Lung microvascular endothelial cell (primary cell): ENCODE measurements at places on chromosomes 5 and 9.

GRCh38 chr5:16709691-16710433 lies 93.1 kb upstream of the RETREG1 start:
- DNase-seq: no peak

GRCh38 chr9:18683312-18683711 lies 209.4 kb downstream of the ADAMTSL1 start:
- DNase-seq: no peak

GRCh38 chr9:89817151-89817950 lies 212.5 kb downstream of the GADD45G start:
- DNase-seq: no peak

DNA sequence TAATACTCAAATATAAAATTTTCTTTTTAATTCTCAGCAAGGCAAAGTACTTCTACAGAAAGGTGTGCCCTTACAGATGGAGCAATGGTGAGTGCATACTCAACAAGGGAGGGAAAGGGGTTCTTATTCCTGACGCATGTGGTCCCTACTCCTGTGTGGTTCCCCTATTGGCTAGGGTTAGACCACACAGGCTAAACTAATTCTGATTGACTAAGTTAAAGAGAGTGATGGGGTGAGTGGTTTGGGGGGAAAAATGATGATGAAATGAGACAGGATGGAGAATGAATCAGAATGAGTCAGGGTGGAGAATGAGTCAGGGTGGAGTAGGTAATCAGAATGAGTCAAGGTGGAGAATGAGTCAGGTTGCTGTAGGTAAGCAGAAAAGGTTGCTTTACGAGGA lies 22.9 kb upstream of the HMGCS1 start:
- DNase-seq: no peak

DNA sequence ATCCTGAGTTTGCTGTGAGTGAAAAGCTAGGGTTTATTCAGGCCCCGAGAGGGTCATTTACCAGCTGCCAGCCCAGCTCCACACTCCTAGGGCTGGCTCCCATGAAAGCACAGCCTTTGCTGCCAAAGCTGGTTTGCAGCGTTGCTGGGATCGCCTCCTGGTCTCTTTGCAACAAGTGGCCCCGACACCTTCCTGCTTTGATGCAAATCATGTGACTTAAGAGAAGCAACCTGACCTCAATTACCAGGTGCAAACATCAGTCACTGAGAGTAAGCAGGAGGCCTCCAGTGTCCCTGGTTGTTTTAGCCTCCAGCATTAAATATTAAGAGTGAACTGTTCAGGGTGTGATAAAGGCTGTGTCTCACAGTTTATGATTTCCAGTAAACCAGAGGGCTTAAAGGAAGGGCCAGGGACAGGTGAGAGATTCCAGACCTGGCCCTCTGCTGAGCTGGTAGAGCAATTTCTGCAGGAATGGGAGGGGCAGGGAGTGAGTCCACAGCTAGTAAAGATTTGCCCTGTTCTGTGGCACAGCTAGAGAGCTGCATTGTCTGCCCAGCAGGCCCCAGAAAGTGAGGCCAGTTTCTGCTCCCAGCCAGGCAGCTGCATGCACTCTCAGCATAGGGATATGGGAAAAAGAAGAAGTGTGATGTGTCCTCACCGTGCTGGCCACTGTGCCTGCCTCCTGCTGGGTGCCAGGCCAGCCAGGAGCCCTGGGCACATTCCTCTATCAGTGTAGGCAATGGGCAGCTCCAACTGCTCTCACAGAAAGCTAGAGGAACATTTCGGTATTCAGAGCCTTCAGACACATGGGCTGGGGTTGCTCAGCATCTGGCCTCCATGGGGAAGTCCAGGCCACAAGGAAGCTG lies 58.0 kb downstream of the SLC22A5 start:
- no peak for DNase-seq

DNA sequence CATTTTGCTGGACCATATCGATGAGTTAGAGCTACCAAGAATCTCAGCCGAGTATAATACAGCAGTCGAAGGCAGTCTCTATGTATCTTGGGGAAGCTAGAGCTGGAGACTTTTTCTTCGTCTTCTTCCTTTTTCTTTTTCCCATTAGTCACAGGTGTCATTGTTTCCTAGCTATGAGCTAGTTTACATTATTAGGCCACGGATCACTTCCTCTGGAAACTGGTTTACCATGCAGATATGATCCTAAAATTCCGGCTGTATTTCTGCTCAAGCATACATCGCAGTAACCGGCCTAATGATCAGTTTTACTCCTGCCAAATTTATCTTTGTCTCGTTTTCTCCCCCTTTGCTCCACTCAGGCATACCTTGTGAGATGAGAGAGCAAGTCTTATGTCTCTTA lies 312.8 kb downstream of the ARHGAP26 start:
- DNase-seq: peak; percentile 37

- DNase-seq: no peak
These were observed 1057.3 kb downstream of the TLE1 start for GRCh38 chr9:80632041-80632440.

DNA sequence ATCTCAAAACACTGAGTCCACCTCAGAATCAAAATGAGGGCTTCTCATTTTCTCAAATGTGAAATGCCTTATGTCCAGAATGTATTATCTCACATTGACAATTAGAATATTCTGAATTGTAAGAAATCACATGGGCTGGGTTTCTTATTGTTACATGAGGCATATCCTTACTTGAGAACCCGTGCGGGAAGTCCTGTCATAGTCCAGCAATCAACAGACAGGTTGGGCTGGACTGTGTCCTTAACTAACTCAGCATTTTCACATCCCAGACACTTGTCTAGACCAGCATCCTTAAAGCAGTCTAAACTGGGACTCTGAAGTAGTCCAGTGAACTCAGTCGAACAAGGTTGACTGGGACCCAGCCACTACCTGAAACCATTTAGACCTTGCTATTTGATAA lies 267.6 kb downstream of the CETN3 start:
- no peak for DNase-seq

DNA sequence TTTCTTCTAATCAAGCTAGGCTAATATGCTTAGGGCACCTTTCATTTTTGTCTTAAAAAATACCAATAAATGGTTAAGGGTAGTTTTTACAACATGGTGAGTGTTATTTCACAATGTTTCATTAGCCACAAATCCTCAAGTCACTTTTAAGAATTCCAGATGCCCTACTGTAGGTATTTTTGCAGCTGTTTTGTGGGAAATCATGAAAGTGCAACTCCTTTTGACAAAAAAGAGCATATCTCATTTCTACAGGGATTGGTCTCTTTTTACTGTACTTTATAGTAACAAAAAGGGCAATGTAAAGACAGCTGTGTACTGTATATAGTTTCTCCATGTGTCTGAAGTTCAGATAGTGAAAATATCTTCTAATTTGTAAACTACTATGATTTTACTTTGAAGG lies 28.3 kb upstream of the GAS1 start:
- DNase-seq: no peak

GRCh38 chr5:6737043-6737941 lies 24.1 kb downstream of the TENT4A start:
- DNase-seq: no peak

DNA sequence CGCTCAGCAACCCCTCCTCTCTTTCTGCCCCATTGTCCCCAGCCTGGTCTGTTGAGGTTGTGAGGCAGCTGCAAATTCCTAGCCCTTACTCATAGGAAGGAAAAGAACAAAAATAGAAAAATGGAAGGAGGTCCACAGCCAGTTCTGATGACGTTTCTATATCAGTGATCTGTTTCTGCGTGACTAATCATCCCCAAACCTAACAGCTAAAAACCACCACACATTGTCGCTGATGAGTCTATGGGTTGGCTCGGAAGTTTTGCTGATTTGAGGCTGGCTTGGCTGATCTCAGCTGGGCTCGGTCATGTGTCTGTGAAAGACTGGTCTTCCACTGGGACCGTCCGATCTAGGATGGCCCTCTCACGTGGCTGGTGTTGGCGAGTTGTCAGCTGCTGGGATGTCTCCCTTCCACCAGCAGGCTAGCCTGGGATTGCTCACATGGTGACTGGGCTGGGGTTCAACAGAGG lies 200.6 kb upstream of the ZNF618 start:
- peak; percentile 99 for DNase-seq

- no peak for DNase-seq
These were observed 78.7 kb downstream of the HAPLN1 start for GRCh38 chr5:83641946-83642345.

- no peak for DNase-seq
These were observed 103.8 kb upstream of the ERCC6L2 start for GRCh38 chr9:95771556-95772246.

DNA sequence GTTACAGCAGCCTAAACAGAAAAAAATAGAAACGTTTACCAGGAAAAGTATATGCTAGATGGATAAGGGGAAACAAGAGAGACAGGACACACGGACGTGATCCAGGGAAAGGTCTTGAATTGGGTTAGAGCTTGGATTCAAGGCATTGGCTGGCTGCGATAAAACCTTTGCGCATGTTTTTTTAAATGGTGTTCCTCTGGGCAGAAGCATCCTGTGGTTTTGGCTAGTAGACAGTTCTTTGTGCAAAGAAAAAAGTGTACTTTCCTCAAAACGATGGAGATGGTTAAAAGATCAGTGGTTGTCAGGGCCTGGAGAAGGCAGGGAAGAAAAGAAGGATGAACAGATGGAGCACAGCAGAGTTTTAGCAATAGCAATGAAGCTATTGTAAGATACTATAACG lies 37.5 kb upstream of the LIFR start:
- DNase-seq: no peak

GRCh38 chr5:170662966-170663365 lies 120.6 kb upstream of the GABRP start:
- no peak for DNase-seq

- DNase-seq: peak; percentile 49
These were observed 608 bp downstream of the ENTR1 start for GRCh38 chr9:136409557-136410455.

GRCh38 chr9:135085830-135086546 lies 1.5 kb upstream of the OLFM1 start:
- DNase-seq: peak; percentile 74

DNA sequence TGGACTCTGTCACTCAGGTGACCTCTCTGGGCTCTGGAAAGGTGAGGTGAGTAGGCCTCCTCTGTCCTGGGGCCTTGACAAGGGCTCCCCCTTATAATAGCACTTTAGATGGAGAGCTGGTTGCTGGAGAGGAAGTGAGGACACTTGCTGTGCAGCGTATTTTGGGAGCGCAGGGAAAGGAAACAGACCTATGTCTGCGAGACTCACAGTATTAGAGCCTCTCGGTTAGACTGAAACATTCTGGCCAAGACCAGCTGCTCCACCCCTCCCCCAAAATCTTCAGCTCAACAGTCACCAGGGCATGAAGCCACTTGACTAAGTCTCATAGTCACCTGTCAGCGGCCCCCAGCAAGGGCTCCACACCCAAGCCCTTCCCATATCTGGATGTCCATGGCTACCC lies 213.6 kb downstream of the AGTPBP1 start:
- DNase-seq: no peak

GRCh38 chr5:172573120-172573882 lies 67.8 kb upstream of the NEURL1B start:
- no peak for DNase-seq

DNA sequence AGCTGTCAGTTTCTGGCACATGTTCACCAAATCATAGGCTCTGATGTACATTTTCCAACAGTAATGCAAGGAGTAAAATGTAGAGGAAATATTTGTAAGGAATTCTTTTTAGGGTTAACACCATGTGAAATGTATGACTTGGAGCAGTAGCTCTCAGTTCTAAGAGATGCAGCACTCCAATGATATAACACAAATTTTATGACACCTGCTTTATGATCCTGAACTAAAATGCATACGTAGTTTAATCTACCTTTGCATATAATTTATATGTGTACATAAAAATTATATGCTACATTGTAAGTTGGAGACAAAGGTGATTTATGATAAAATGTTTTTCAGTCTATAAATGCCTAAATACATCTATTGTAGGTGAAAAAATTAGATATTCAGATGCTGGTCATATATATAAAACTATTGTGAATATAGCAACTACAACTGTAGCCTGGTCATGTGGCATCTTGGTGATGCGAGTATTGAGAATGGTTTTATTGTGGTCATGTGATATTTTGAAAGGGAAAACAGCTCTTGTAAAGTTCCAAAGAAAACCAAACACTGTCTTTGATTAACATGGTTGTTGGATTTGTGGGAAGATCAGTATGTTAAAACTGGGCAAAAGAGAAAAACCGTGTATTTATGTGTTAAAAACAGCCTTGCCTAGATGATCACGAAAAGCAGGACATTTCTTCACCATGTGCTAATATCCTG lies 171.0 kb downstream of the TRIO start:
- no peak for DNase-seq

DNA sequence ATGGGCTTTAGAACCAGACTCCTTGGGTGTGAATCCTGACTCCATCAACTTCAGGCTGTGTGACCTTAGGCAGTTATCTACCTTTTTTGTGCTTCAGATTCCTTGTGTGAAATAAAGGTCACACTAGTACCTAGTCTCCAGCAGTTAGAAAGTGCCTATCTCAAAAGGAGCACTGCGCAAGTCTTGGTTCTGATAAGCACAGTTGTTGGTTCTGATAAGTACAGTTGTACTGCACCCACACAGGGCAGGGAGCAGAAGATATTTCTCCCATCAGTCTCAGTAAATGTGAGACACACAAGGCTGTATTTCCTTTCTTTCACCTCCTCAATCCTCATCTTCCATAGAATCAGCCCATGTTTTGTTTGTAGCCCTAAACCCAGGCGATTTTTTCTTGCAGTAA lies 116.6 kb upstream of the DPYSL3 start:
- no peak for DNase-seq

DNA sequence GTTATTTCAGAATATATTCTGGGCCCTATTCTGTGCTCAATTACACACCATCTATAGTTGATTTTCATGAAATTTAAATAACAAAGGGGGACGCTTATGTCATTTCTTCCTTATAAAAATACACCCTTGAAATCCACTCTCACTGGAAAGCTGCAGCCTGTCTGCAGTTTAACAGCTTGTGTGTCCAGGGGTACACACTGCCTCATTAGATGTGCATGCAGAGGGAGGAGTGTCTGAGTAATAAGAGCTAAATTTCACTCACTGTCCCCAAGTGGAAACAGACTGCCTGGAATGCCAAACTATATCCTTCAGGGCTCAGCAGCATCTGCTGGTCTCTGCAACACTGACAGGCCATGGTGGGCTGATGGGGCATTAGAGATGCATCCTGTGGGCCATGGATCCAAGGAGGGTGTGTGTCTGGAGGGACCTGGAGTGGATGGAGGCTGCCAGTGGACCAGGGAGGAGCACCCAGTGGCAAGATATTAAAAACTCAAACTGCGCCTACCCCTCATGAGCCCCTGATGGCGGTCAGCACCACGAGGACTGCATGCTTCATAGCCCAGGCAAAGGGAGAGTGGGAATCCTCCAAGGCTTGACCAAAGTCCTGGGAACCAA lies 15.8 kb upstream of the TIFAB start:
- no peak for DNase-seq

- DNase-seq: no peak
These were observed 561.1 kb downstream of the KCTD16 start for GRCh38 chr5:144731786-144732185.

GRCh38 chr5:65906256-65906655 lies 20.1 kb upstream of the ERBIN start:
- no peak for DNase-seq

GRCh38 chr9:120212153-120212852 lies 367.7 kb downstream of the CDK5RAP2 start:
- no peak for DNase-seq

- no peak for DNase-seq
These were observed 67.3 kb downstream of the SCAI start for GRCh38 chr9:125075997-125076396.
